SK-MEL-5 (cell line): ENCODE measurements at places on chromosomes 4 and X.

DNA sequence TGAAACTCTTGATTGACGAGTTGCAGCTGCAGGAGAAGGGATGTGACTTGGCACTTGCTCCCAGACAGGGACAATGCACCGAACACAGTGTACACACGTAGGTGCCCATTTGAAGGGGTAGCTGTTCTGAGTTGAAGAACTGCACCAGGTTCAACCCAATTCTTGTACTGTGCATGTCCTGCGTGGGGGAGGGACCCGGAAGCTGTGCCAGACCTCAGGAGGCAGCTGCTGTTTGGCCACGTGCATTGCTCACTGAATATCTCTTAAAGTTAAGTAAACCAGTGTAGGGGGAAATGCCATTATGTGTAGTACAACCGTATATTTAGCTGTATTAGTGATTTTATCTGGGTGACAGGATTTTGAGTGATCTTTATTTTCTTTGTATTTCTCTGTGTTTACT, 12.0 kb upstream of the RBBP7 start:
- peak; percentile 43 for DNase-seq

- peak; percentile 78 for DNase-seq
Observed at GRCh38 chr4:76830964-76831703, 66.8 kb downstream of the SOWAHB start.

DNA sequence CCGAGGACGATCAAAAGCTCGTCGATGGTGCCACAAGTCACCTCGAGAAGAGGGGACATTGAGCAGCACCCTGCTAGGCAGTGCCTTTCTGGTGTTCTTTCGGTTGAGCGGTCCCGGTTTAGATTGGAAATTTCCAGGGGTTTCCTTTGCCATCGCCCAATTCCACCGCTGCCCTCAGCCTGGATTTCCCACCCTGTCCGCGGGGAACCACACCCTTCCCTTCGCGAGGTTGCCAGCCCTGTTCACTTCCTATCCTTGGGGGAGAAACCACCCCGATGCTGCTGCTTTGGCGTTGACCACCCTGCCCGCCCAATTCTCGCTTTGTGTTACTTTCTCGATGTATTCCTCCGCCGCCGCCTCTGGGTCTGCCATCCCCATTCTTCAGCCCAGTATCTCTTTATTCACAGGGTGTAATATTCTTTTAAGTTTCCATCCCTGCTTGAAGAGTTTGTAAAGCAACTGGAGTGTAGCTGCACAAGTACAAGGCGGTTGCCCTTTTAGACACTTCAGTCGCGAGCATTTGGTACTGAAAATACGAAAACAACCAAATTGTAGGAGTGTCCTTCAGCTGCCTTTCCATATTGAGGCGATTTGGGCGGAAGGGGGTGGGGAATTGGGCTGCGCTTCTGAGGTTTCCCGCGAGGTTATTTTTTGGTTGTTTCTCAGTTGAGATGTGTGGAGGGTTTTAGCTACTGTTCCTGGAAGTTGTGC, 1.1 kb downstream of the OGT start:
- peak; percentile 43 for DNase-seq

DNA sequence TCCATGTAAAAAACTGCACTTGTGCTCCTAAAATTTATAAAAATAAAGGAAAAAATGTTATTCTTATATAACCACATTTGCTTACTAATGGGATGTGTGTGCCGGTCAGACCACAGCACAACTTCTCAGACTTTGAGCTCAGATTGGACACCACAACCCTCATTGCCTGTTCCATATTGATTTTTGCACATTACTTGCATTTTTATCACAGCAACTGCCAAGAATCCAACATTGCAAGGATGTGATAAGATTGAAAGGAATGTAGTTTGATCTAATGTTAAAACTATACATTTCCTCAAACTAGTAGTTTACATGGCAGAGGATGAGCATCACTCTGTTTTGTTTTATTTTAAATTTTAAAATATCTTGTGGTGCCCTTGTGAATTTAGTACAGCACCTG, 227.8 kb downstream of the KDR start:
- no peak for DNase-seq

- DNase-seq, result no peak
Observed at GRCh38 chrX:15600049-15600448, 711 bp downstream of the ACE2 start.

- no peak for DNase-seq
Observed at GRCh38 chrX:9503261-9503660, 38.4 kb downstream of the TBL1X start.

- DNase-seq, result no peak
Observed at GRCh38 chr4:179748837-179749236, 2306.6 kb upstream of the AGA start.

GRCh38 chrX:28229217-28229616, 248.0 kb upstream of the DCAF8L1 start:
- DNase-seq, result no peak

- DNase-seq, result no peak
Observed at GRCh38 chr4:139745111-139745639, 79.6 kb downstream of the MGST2 start.

GRCh38 chrX:93585661-93586060, 87.7 kb downstream of the NAP1L3 start:
- no peak for DNase-seq

DNA sequence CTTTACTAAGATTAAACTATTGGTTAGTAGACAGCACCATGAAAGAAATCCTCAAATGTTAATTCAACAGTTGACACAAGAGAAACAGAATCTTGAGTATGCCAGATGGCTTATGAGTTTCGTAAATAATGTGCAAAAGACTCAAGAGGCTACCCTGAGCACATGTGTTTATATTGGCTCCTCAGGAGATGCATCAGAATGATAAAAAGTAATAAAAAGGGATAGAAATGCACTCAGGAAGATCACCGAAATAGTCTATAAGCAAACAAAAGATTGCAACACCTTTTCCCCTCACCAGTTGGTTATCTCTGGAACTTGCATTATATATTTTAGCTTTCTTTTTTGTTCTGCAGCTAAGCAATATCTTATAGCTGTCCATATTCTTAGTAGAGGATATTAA, 84.4 kb downstream of the SCFD2 start:
- DNase-seq, result no peak

- DNase-seq, result peak; percentile 53
Observed at GRCh38 chr4:30718021-30718542, 2.1 kb upstream of the PCDH7 start.

GRCh38 chr4:120658772-120659171, 263.8 kb downstream of the PRDM5 start:
- DNase-seq, result no peak

DNA sequence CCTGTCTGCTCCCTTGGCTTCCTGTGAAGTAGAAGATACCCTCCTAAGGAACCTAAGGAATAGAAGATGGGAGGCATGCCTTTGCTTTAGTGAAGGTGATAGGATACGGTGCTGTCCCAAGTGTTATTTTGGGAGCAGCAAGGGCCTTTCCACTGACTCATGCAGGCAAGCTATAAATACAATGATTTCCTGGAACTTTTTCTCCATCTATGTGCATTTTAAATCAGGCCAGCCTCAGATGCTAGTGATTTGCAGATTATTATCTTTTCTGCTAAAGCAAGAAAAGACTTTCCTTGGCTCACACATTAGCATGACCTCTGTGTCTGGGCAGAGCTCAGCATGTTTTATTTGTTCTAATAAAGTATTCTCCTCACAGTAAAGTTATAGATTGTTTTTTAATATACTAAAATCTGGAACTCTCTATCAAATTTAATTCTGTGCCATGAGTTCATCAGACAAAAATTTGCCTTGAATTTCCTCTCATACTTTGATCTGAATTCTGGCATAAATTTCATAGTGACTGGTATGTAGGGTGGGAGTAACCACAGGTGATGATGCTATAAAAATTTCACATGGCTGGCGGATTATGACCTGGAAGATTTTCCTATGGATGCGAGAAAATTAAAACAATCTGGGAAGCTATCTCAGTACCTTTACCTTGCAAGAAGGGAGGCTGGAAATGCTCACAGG, 131.7 kb downstream of the REPS2 start:
- DNase-seq, result no peak

GRCh38 chrX:13101441-13102139, 57.2 kb upstream of the FAM9C start:
- no peak for DNase-seq

DNA sequence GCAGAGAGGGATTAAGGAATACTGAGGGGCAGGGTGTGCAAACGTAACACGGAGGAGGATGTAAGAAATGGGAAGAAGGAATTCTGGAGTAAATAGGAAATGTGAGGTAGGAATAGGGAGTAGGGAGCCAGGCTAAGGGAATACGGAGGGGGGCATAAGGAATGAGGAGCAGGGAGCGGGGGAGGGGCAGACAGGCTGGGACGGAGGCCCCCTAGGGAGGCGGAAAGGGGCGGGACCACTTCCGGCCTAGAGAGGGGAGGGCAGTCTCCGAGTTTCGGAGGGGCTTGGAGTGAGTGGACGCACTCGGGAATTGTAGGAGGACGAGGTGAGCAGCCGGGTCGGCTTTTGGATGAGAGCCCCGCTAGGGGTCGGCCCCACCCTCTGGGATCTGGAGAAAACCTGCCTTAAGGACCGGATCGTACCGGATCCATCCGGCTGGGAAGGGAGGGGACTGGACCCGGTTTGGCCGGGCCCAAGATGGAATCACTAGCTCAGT, 612 bp downstream of the MAGED2 start:
- peak; percentile 45 for DNase-seq

DNA sequence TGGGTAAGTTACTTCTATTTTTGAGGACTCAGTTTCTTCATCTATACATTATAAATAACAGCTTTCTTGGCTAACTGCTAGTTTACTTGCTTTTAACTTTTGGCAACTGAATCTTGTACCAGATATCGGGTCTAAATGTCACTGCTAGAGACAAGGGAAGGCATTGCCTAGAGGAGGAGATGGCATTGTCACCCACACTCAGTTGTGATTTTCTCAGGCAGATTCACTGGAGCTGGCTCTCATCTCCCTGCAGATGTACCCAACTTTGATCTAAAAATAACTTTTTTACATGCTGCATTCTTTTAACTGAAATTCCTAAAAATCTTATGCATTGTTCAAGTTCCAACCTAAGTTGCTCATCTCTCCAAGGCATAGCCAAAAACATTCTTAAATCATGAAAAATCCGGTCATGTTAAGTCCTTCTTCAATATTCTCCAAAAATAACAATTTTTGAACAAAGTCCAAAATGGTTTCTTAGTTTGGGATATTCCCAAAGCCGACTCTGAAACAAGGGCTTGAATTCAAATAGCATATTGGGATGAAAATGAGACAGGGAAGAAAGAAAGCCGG, 469.0 kb upstream of the BOD1L1 start:
- DNase-seq, result no peak

DNA sequence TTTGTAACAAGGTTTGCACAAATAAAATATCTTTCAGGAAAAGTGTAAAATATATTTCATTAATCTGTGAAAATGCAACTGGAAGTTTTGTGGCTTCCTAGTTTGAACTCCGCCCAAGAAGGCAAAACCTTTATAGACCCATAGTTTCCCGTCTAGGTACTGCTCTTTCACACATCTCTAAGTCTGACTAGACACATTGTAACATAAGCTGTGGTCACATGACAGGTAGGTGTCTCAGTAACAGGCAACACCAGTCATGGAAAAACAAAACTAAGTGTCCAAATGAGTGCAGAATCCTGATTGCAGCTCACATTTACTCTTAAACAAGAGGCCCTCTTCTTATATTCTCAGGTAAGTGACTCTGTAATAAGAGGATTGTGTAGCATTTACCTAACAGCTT, 55.6 kb downstream of the SNCA start:
- peak; percentile 28 for DNase-seq

- DNase-seq, result peak; percentile 40
Observed at GRCh38 chr4:173237152-173237551, 68.5 kb downstream of the GALNT7 start.

GRCh38 chrX:48715072-48715471, 18.5 kb downstream of the SUV39H1 start:
- no peak for DNase-seq

DNA sequence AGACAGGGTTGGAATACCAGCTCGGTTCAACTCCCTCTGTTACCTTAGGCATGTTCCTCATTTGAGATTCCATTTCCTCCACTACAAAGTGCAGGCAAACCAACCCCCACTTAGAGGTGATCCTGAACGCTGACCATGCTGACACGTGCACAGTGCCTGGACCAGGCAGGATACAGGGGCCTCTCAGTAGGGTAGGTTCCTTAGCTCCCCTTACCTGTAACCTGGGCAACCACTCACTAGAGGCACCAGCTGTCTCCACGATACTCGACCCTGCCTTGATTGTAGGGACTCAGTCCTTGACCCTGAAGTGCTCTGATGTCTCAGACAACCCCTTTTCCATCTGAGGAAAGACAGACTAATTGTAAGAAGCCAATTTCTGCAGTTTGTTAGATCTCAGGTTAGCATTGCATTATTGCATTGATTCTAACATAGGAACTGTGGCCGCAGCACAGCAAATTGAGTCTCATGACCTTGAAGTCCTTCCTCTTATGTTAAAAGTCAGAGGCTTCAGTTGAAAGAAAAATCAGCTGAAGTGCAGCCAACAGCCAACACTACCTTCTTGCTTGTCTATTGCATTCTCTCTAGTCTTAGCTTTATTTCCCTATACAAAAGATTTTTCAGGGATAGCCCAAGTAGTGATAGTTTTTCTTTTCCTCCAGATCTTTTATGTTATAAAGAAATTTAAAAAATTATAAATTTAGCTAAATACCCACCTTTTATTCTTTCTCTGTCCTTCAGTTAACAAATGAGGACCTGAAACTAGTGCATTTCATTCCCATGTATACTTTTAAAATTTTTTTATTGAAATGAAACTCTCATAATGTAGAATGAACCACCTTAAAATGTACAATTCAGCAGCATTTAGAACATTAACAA, 11.2 kb upstream of the C1QTNF7 start:
- DNase-seq, result no peak

DNA sequence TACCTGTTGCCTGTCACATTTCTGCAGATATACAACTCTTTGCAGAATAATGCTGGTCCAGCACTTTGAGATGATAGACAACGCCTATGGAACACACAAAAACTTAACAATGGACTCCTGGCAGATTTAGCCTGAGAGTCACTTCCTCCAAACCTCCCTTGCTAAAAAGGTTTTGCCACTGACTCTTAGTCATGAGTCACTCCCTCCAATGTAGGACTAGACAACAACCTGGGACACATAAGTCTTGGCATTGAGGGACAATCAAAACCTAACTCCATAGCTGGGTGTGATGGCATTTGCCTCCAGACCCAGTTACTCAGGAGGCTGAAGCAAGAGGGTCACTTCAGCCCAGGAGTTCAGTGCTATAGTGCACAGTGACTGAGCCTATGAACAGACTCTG, 22.0 kb upstream of the EIF4E start:
- DNase-seq, result no peak

DNA sequence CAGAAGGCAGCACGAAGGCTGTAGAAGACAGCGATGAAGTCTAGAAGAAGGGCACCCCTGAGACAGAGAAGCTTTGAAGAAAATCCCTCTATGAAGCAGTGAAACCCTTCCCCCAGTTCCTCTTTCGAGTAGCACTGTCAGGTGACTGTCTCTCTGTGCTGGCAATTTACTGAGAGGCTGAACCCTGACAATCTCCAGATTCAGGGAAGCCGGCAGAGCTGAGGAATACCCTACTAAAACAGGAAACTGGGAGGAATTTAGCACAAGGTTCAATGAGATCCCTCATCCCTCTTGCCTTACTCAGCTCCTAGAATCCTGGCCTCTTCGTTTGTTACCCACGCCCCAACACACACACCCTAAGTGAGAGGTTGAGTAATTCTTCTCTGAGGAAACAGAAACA, 239.7 kb upstream of the NOCT start:
- no peak for DNase-seq
